Glomerular endothelial cell (primary cell): ENCODE measurements at places on chromosomes 7 and 10. TPM values are rescaled to one million over a fixed set of nuclear protein-coding genes. Genes with fewer than 3 reads are reported as not detected.

The TSPAN13 gene
- total RNA-seq = 27.9 and 37.5 TPM in 2 replicates

The ZPBP gene
- total RNA-seq = not detected in 2 replicates

The ZNF680 gene
- 3.3 and 7.8 TPM in 2 replicates for total RNA-seq

The PLEKHS1 gene
- total RNA-seq = not detected in 2 replicates

The PLEKHA8 gene
- 13.3 and 16.3 TPM in 2 replicates for total RNA-seq

The RP9 gene
- 10.2 and 17.5 TPM in 2 replicates for total RNA-seq

The GPRIN2 gene
- total RNA-seq = 0.10 and 0.41 TPM in 2 replicates

The PIP gene
- not detected in 2 replicates for total RNA-seq

- no peak for DNase-seq
These were observed 244.6 kb downstream of the SORCS1 start for GRCh38 chr10:106919871-106920282.

DNA sequence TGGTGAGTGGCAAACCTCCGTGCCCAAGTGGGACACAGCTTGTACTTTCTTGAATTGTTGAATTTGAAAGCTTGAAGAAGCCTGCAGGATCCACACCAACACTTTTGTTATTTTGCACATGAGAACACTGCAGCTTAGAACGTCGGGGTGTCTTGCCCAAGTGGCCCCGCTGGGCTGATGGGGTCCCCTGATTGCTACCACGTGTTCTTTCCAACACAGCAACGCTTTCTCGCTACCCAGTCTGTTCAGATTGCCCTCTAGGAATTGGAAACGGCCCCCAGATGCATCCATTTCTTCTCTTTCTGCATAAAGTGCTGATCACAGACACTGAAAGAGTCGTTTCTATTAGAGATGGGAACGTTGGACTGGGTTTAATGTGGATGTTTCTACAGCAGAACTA is 268.5 kb downstream of the ADARB2 start:
- no peak for DNase-seq

DNA sequence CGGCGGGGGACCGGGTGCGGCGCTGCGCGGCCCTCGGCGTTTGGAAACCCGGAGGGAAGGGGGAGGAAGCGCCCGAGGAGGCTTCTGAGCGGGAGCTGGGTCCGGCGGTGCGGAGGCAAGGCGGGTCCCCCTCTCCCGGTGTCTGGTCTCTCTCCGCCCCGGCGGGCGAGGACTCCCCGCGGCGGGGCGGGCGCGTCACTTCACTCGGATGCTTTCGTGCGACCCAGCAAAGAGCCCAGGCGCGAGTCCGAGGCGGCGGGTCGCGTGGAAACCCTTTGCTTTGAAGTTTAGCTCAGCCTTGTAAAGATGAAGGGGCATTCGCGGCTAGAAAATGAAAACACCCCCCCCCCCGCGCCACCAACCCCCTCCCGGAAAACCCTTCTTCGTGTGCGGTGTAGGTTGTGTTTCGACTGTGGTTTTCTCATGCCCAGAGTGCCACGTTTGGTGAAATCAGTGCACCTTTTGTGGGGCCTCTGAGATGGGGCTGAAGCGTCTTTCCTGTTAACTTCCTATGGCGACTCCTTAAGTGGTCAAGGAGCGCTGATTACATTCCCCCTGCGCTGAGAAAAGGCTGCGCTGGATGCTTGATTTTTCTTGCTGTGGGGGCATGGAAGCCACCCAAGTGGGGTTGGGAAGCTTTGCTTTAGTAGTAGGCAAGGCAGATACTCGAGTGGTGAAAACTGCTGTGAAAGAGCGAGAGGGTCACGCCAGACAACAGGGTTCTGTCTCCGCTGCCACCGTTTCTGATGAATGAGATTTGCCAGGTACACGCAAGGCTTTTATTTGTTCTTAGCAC is 876 bp downstream of the GNAI1 start:
- no peak for DNase-seq

- DNase-seq = no peak
These were observed 28.7 kb downstream of the HDAC9 start for GRCh38 chr7:18524248-18524647.

DNA sequence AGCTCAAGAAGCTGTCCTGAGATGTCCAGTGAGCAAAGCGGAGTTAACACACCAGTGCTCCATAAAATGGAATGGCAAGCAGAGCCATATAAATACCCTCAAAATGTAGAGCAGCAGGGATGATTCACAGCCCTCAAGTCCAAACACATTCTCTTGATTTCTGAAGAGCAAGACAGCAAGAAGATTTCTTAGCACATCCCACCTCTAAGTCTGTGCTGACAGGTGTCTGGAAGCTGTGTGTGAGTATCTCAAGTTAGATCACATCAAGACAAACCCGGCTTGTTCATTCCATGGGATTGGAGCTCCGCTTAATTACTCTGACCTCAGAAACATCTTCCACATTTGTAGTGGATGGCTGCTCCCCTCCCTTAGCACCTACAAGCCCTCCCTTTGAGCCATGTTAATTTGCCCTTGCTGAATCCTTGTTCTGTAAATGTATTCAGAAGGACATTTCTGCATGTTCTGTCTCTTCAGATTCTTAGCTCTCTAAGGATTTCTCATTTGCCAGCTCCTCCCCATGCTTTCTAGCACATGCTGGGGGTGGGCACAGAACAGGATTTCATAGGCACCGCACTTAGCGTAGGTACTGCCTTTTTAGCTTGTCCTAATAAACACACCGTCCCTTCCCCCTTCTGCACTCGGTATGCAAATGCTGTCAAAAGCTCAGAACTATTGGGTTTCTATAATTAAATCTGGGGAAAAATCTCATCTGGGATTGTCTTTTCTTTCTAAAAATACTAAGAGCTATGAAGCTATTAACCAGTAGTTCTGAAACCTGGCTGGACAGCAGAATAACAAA is 112.7 kb downstream of the CPXM2 start:
- DNase-seq = no peak

GRCh38 chr10:91289305-91289704 is 68.8 kb downstream of the PCGF5 start:
- DNase-seq = no peak

DNA sequence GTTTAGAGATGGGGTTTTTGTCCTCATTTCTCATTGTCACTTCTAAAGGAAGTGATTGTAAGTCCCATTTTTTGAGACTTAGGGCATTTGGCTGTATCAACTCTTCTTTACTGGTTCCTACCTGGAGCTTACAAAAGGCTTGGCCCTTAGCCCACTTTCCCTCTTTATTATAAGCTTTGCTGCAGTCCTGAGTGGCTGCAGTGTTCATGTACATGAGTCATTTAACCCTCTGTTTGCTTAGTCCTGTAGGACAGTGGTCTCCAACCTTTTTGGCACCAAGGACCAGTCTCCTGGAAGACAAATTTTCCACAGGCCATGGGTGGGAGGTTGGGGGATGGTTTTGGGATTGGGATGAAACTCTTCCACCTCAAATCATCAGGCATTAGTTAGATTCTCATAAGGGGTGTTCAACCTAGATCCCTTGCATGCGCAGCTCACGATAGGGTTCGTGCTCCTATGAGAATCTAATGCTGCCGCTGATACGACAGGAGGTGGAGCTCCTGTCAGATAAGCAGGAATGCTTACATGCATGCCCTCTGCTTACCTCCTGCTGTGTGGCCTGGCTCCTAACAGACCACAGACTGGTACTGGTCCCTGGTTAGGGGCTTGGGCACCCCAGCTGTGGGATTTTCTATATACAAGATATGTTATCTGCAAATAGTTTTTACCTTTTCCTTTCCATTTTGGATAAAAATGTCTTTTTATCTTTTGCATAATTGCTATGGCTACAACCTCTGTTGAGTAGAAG is 99.7 kb downstream of the CCSER2 start:
- DNase-seq = no peak

- no peak for DNase-seq
These were observed 24.5 kb downstream of the TMEM120A start for GRCh38 chr7:75969704-75970498.

DNA sequence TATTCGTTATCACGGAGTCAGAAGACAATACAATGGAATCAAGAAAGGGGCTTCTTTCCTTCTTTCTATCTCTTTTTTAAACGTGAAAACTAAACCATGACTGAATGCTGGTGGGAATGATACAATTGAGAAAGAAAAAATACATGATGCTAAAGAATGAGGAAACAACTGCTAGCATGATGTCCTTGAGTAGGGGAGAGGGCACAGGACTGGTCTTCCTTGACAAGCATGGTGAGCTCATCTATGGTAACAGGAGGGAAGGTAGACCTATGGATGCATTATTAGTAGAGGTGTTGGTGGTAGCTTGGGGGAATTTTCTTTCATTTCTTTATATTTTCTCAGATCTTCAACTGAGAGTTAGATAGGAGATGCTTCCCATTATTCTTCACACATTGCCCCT is 88.9 kb upstream of the COL1A2 start:
- no peak for DNase-seq

DNA sequence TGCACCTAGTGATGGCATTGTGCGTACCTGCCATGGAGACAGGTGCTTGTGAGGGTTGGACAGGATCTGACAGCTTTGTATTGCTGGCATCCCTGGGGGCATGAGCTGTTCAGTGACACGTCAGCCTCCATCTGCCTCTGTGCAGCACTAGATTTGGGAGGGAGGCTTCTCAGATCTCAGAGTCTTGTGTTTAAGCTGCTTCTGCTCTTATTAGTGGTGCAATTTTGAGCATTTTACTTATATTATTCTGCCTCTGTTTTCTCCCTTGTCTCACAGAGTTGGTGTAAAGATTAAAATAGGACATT is 5.1 kb downstream of the ARHGAP22 start:
- DNase-seq = no peak

GRCh38 chr10:8404721-8405120 is 350.2 kb downstream of the GATA3 start:
- DNase-seq = no peak

DNA sequence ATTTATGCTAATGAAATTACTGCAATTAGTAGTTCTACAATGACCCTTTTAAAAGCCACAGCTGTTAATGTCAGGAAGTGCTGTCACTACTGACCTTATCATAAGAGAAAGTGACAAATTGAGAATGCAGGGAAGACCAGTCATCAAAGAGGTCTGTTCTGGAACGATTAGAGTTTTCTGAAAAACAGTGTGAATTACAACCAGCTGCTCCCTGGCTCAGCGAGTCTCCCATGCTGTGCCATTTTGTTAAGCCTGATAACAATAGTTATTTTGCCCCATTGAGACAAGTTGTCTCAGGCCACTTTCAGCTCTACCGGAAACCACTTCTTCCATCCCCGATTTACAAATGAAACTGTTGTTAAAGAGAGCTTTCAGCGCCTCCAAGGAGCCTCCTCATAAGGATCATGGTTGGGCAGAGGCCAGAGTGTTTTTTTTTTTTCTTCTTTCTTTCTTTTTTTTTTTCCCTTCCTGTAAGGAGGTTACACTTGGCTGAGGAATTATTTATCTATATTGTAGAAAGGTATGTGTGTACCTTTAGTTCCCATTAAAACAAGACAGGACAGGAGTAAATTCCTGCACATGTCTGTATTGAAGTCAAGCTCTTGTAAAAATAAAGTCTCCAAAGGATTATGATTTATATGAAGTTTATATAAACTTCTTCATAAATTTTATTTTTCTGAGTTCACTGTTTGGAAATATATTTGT is 173.6 kb downstream of the CDCA7L start:
- DNase-seq = no peak

DNA sequence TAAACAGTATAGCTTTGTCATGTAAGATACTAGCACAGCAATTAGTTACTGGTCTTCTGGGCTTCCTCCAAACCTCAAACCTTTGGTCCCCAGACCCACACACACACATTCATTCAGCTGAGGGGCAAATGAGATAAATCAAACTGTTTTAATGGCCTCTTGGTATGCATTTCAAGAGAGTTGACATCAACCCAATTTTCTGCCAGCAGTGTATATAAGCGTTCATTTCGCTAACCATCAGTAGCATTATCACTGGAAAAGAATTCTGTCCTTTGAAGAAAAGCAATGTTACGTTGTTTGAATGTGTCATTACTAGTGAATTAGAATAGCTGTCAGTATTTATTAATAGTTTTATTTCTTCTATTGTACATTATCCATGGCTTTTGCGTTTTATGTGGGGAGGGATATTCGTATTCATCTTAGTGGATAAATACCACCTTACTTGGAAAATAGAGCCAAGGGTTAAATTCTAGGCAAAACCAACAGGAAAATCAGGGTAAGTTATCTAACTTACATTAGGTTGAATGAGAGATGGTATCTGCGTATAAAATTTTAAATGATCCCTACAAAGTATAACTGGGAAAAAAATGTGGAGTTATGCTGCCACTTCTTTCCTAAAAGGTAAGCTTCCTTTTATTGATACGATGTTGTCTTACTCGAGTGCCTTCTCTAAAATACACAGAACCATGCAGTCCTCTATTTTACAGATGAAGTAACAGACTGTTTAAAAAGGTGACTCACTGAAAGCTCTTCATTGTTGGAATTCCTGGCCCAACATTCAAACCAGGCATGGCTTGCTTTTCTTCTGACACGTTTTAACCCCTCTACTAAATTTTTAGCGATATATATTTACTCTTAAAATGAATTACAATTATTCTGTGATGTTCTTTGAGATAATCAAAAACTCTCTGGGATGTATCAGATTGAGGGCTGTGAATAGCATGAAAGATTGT is 2.0 kb upstream of the ZMYND11 start:
- DNase-seq = no peak

DNA sequence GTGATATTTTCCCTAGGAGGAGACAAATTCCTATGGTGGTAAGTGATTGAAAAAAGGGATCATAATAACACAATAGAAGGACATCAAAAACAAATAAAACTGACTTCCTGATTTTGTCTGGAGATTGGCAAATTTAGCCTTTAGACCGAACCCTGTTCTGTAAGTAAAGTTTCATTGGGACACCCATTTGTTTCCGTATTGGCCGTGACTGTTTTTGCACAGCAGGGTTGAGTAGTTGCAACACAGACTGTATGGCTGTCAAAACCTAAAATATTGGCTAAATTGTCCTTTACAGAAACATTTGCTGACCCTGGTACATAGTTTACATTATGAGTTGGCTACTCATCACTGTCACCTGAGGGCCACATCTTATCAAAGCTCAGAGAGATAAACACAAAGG is 168.6 kb downstream of the PRKCQ start:
- DNase-seq = no peak

- no peak for DNase-seq
These were observed 6.3 kb upstream of the C10orf71 start for GRCh38 chr10:49292565-49293207.

GRCh38 chr7:128178611-128179010 is 62.5 kb upstream of the LEP start:
- no peak for DNase-seq

- DNase-seq = no peak
These were observed 2.9 kb downstream of the FOXI2 start for GRCh38 chr10:127739908-127740307.

- DNase-seq = no peak
These were observed 75.9 kb upstream of the SP8 start for GRCh38 chr7:20862554-20862953.

- DNase-seq = no peak
These were observed 83.0 kb upstream of the SEC61G start for GRCh38 chr7:54841772-54842697.

DNA sequence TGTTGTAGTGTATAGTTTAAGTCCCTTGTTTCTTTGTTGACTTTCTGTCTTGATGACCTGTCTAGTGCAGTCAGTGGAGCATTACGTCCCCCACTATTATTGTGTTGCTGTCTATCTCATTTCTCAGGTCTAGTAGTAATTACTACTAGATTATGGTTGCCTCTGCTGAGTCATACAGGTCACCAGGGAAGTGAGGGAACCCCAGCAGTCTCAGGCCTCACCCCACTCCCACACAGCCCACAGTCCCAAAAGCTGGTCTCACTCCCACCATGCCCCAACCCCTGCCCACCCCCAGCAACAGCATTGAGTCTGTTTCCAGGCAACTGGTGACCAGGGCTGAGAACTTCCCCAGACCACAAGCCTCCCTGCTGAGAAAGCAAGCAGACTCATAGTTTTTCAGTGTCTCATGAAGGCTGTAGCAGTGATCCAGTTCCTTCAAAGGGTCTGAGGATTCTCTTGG is 88.0 kb downstream of the PLXDC2 start:
- DNase-seq = no peak
